ENCODE measurements at places on chromosomes 2 and 18.

GRCh38 chr2:100865816-100866460 is 46.0 kb downstream of the NPAS2 start:
- DNase-seq, result no peak

GRCh38 chr18:35634323-35634722 is 52.8 kb downstream of the GALNT1 start:
- DNase-seq, result no peak

- no peak for DNase-seq
Observed at GRCh38 chr2:226898121-226898520, 62.3 kb downstream of the RHBDD1 start.

GRCh38 chr2:136383167-136383566 is 265.2 kb upstream of the CXCR4 start:
- no peak for DNase-seq

GRCh38 chr2:88603146-88603545 is 24.1 kb downstream of the EIF2AK3 start:
- no peak for DNase-seq

GRCh38 chr2:177641331-177641730 is 248.8 kb downstream of the AGPS start:
- DNase-seq, result no peak

Data from T47D (cell line).